ENCODE measurements at places on chromosomes 5 and 9.

DNA sequence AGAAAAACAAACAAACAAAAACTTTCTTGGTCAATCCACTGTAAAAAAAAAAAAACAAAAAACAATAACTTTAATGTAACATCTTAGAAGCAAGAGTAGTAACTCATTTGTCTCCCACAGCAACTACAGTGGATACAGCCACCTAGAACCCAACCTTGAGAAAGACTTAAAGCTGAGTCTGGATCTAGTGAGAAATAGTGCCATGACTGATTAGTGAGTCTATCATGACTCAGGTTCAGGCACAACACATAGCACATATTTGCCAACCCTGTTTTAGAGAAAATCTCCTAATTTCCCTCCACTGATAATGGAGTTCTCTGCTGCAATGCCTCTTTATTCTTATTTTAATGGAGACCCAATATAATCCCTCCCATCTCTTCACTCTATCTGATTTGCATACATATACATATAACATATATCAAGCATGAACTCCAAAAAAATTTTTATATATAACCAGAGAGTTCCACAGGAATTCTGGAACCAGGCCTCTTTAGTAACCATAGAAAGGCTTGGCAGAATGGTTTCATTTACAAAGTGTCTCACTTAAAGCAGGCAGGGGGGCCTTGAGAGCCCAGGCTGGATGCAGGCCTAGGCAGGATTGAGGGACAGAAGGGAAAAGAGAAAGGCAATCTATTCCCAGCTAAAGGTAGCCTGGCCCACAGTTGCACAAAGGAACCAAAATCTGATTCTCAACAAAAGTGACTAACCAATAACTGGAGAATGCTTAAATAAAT is 11.9 kb upstream of the NR4A3 start:
- no peak for DNase-seq

GRCh38 chr5:86613455-86613854 is 4.3 kb upstream of the COX7C start:
- DNase-seq = no peak

- no peak for DNase-seq
Measured at GRCh38 chr9:136061405-136061804, 33.7 kb downstream of the NACC2 start.

GRCh38 chr9:14440062-14440461 is 126.1 kb upstream of the NFIB start:
- DNase-seq = no peak

- DNase-seq = no peak
Measured at GRCh38 chr9:124473310-124473709, 23.1 kb downstream of the ADGRD2 start.

- DNase-seq = no peak
Measured at GRCh38 chr5:78471896-78472295, 111.5 kb downstream of the SCAMP1 start.

DNA sequence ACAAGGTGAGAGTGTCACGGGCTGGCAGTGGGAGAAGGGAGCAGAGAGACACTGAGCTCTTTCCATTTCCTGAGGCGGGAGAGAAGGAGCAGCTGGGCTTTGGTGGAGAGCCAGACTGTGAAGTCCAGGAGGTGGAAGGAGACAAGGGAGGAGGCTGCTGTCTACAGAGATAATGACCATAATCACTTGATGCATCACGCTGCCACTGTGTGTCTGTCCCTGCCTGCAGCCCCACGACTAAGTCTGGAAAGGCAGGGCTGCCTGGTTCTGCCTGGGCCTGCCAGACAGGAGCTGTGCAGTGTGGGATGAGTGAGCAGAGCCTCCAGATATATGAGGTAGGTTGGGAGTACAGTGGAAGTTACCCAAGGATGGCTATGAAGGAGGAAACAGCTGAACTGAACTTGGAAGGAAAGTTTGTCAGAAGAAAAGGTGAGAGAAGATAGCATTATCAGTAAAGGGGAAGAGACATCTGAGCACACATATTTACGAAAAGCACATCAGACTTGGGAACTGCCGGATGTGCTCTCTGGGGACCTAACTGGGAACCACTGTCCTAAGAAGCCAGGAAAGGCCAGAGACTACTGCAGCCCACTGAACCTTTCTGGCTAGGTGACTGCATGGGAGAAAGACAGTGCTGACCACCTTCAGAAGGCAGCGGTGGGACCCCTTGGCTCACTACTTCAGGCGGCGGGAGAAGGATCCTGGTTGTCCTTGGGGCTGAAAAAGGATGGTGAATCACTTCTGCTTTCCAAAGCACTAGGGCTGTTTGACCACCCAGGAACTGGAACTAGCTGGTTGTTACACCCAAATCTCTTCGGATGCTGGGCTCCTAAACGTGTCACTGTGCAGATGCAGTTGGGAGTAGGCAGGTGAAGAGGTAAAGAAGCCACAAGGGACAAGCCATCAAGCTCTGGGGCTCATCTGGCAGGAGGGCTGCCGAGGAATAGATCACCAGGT is 12.8 kb upstream of the DDX41 start:
- no peak for DNase-seq

- no peak for DNase-seq
Measured at GRCh38 chr5:2288466-2288865, 405.7 kb upstream of the IRX4 start.

- no peak for DNase-seq
Measured at GRCh38 chr5:74622122-74622521, 18.4 kb downstream of the ENC1 start.

- peak; percentile 25 for DNase-seq
Measured at GRCh38 chr5:39283231-39283818, 64.0 kb upstream of the FYB1 start.

- DNase-seq = no peak
Measured at GRCh38 chr5:95973793-95974325, 12.2 kb upstream of the ELL2 start.

DNA sequence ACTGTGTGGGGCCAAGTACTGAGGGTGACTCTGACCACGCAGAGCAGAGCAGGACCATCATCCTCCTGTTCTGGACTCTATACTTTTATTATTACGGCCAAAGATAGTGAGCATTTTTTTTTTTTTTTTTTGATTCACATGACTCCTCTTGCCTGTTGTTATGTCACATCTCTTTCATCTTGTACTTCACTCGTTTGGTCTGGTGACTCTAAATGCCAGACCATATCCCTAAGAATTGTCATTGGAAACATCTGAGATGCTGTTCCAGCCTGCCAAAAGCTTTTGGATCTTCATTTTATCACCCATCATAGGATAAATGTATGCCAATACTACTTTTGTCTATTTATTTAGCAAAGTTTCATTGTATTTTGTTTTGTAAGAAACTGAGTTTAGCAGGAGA is 168.2 kb upstream of the RAI14 start:
- DNase-seq = no peak

DNA sequence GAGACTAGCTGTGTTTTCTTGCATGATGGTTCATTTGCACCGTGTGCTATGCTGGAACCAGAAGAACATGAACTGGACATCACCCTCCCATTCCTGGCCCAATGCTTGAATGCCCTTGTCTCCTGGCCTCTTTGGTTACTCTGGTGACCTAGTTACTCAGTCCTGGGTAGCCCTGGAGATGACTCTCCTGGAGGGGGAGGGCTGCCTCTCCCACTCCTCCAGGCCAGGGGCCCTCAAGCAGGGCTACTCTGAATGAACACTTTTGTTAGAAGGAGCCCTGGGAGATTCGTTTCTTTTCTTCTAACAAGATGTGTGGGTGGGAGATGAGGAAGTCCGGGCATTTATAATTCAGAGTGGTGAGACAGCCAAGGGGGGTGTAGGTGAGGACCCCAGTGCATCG is 12.0 kb upstream of the NKX2-5 start:
- DNase-seq = no peak

DNA sequence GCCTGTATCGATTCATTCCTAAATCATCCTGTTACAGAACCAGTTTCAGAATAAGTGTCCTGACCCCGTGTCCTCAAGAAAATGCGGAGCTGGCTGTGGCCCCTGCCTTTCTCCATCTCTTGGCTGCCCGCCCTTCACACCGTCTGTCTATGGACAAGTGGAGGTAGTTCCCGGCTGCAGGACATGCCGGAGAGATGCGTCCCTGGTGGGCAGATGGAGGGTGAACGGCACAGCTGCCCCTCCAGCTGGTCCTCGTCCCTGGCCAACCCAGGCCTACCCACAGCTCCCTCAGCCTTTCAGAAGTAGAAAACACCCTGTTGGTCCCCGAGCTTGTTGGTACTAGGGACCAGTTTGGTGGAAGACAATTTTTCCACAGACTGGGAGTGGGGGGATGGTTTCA is 14.8 kb upstream of the EXOC3 start:
- DNase-seq = no peak

DNA sequence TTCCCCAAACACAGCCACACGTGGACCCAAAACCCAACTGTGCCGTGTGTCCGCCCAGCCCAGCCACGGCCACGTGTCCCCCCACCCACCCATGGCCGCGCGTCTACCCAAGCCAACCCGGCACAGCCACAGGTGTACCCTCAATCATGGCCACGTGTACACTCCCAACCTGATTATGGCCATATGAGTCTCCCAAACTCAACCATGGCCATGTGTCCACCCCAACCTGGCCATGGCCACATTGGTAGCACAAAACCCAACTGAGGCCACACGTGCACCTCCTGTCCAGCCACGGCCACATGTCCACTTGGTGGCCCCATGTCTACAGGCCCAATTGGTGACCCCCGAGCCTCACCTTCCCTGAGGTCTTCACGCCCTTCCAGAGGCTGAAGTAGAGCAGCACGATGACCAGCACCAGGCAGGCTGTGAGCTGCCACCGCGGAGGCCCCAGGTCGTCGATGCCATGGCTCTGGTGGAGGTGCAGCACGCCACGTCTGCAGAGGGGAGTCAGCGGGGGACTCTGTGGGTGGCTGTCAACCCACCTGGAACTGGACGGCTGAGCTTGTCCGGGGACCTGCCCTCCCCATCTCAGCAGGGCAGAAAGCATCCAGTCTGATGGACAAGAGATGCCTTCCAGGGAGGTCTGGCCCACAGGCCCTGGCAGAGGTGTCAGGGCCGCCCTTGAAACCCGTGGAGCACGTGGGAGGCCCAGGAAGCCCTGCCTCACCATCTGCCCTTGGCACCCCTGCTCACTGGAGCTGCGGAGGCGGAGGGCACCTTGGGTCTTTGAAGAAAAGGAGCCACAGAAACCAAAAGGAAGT is 23.5 kb downstream of the SLC6A3 start:
- DNase-seq = no peak
